ENCODE measurements at places on chromosomes 6 and 20.

DNA sequence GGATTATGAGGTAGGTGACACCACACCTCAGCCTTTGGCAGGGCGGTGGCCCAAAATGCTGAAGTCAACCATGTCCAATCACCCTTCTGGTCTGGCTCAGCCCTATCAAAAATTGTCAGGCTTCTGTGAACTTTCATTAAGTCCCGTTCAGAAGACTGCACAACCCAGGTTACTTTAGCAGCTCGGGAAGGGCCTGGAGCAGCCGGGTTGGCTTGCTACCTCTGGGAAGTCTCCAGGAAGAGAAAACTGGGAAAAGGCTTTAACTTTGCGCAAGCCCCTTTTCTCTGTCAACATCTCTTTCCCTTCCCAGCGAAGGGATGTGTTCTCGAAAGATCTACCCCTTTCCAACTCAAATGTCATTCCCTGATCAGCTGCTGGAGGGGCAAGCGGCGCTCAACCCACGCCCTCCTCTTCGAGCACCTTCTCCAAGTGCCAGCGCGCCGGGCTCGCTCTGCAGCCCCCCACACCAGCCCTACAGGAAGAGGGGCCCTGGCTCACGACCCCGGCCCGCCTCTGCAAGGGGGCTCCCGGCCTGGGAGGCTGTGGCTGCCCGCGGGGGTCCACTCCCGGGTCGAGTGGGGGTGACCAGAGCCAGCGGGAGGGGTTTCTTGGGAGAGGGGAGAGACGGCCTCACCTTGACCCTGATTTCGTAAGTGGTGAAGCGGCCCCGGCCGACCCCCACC, 573 bp downstream of the SNX3 start:
- peak; percentile 1 for DNase-seq

GRCh38 chr6:12051861-12052368, 39.8 kb downstream of the HIVEP1 start:
- no peak for DNase-seq

- no peak for DNase-seq
Observed at GRCh38 chr20:51189814-51190782, 167.2 kb upstream of the KCNG1 start.

GRCh38 chr6:1386038-1386709, 3.2 kb upstream of the FOXF2 start:
- DNase-seq, result no peak

DNA sequence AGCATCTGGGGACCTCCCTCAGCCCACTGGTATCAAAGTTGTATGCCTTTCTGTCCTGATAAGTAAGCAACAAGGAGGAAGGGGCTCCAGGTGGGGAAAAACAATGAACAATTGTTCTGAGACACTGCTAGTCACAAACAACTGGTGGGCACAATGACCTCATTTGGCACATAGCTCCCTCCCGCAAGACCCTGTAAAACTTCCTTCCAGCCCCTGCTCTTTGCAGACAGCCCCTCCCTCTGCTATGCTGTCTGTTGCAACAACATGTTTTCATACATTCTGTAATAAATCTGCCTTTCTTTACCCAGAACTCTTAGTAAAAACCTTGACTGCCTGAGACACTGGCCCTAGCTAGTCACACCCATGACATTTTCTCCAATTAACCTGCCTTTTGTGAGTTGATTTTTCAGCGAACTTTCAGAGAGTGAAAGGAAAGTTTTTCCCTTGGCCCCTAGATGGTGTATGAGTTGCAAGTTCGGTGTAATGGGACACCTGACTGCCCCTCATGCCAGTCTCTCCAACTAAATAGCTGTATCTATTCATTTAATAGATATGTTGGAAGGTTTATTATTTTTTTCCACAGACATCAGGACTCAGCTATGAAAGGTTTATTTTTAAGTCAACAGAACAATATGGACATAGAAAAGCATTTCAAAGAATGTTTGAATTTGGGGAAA, 142.3 kb upstream of the SLC22A16 start:
- no peak for DNase-seq

- DNase-seq, result no peak
Observed at GRCh38 chr20:58984691-58985090, 3.6 kb downstream of the NELFCD start.

GRCh38 chr6:113732384-113732966, 124.7 kb upstream of the MARCKS start:
- no peak for DNase-seq

GRCh38 chr20:33669224-33669623, 2.5 kb downstream of the ACTL10 start:
- DNase-seq, result no peak

DNA sequence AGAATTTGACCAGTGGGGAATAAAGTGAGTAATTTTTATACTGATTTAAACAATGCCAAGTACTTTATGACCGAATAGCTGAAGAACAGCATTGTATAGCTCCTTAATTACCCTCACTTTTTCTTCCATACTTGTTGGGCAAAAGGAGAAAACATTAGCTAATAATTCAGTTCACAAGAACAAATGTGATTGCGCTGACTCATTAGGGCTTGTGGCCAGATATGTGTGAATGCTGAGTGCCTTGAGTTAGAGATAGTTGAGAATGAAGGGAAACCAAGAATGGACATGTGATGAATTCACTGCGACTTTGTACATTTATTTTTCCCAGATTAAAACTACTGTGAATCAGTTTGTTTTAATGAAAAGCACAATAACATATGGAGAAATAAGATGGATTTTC, 669.4 kb downstream of the TFAP2A start:
- DNase-seq, result no peak

DNA sequence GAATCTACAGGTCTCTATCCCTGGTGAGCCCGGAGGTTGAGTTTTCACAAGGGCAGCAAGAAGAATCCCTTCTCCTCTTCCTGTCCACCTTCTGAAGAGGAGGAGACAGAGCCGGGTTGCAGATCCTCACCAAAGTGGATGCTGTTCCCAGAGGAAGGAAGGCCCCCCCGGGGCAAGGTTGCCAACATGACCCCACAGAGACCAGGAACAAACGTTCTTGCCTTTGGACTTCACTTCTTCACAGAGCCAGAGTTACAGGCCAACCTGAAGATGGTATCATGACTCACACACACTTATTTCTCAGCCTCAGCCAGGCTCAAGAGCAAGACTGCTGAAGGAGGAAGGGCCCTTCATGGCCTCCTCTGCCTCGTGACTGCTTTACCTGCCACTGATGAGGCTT, 384.3 kb downstream of the CD83 start:
- no peak for DNase-seq

GRCh38 chr6:133184798-133185372, 56.3 kb upstream of the EYA4 start:
- DNase-seq, result no peak

- no peak for DNase-seq
Observed at GRCh38 chr6:87483929-87484328, 11.2 kb downstream of the SLC35A1 start.

- no peak for DNase-seq
Observed at GRCh38 chr6:101640131-101640530, 246.6 kb downstream of the GRIK2 start.

DNA sequence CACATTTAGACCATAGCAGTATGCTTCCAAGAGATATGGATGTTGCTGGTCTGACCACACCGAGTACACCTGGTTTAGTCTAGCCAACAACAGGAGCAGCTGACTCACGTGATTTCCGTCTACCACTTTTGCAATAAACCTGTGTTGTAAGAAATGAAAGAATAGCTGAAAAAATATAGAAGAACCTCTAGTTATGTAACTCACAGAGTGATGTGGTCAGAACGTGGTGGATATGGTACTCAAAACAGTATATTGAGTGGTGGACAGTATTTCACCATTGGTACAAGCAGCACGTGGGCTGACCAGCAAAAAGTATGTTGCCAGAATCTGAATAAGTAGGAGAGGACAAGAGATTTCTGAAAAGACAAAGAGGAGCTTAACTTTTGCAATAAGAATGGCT, 226.9 kb downstream of the TBC1D7 start:
- no peak for DNase-seq

DNA sequence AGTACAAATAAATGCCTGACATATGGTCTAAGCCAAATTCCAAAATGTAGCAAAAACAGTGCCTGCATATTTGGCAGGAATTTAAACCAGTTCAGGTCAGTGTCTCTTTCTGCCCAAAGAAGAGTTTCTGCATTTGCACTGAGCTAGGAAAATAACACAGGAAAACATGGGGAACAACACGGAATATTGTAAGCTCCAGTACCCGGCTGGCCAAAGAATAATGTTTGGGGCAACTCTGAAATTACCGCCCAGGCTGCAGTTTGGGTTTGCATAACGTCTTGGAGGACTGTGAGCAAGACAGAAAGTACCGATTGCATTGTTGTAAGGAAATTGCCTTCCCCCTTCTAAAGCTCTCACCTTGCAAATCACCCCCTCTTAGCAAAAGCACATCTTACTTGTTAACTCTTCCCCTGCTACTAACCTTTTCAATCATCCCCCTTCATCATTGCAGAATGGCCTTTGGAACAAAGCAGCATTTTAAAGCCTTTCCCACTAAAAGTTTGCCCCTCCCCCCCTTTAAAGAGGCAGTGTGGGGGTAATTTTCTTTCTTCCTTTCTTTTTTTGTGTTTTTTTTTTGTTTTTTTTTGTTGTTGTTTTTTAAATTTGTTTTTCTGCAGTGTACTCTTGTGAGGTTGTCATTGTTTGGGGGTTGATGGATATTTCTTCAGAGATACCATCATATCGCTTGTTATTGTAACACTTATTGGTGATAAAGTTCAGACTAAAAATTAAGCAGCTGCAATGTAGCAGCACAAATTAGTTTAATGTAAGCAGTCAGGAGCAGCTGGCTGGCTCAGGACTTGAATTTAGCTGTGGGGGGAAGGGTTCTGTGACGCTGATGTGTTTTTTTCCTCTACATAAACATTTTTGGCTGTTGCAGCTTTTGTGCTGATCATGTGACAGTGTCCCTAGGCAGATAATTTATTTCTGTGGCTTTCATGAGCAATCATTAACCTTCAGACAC, 100.0 kb upstream of the CITED2 start:
- DNase-seq, result no peak

- DNase-seq, result no peak
Observed at GRCh38 chr6:49646130-49646824, 9.6 kb upstream of the RHAG start.

GRCh38 chr20:31674895-31675827, 37.4 kb downstream of the COX4I2 start:
- peak; percentile 27 for DNase-seq

DNA sequence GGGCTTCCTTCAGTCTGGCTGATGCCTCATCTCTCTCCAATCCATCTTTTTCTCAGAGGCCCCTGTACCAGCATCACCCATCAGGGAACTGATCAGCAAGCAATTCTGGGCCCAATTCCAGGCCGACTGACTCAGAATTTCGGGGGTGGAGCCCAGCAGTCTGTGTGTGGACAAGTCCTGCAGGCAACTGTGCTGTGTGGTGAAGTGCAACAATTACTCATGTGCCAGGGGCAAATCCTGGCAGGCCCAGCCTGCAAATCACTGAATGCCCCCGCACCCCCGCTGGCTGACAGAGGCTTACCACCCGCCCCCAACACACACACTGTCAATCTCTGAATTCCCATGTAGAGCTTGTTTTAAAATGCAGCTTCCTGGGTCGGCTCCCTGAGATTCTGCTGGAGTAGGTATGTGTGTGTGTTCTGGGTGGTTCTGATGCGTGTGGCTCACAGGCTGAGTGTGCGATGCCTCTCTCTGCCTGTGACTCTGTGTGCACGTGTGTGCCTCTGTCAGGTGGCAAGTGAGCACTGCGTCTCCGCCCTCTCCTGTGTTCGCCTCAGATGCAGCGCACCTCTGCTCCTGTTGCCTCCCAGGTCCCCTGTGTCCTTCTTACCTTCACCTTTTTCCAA, 45.4 kb downstream of the SSR1 start:
- no peak for DNase-seq

- no peak for DNase-seq
Observed at GRCh38 chr20:6664574-6664973, 102.9 kb upstream of the BMP2 start.

- DNase-seq, result peak; percentile 56
Observed at GRCh38 chr20:31566658-31567379, 38.3 kb upstream of the ID1 start.

DNA sequence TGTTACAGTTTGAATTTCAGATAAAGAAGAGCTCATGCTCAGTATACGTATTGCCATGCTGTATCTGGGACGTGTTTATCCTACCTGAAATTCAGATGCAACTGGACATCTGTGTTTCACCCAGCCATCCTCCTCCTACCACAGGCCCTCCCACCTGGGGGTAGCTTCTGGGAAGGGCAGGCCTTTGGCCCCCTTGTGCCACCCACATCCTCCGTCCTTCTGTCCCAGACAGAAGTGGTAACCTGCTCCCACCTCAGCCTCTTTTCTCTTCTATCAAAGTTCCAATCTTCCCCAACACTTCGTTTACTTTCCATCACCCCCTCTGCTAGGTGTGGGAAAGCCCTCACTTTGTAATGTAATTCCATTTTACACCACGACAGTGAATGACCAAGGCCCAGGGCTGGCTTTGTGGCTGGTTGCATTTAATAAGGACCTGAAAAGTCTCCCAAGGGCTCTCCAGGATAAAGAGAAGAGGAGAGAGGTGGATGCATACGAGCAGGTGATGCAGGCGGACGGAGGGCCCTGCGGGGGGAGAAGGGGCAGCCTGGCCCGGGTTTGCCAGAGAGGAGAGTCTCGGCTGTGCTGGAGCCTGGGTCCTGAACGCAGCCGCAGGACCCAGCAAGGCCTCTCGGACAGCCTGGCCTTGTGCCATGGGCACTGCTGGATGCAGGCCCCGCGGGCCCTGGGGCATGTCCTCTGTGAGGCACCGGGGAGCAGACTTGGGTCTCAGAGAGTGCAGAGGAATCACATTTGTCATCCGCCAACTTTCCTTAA, 98.4 kb downstream of the PSMB1 start:
- DNase-seq, result no peak

DNA sequence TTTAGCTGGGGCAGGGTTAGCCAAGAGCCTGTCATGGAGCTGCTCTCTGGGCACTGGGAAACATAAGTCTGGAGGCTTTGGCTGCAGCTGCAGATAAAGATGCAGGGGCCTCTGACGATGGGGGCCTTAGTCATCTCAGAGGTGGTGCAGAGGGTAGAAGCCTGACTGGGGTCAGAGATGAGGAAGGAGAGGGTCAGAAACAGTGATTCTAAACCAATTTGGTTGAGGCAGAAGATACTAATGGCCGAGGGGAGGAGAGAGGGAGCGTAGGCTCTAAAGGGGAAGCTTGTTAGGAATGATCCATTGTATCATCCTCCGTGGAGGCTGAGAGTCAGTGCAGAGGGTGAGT, 33.8 kb downstream of the PLEKHG1 start:
- no peak for DNase-seq

GRCh38 chr6:71347119-71347518, 58.5 kb downstream of the OGFRL1 start:
- no peak for DNase-seq

- no peak for DNase-seq
Observed at GRCh38 chr6:33688451-33689147, 22.9 kb downstream of the UQCC2 start.

GRCh38 chr20:45725134-45725533, 3.0 kb downstream of the SPINT4 start:
- no peak for DNase-seq

GRCh38 chr20:61310954-61311353, 58.9 kb downstream of the CDH4 start:
- no peak for DNase-seq

GRCh38 chr6:158073776-158074175, 92.1 kb downstream of the SYNJ2 start:
- no peak for DNase-seq

GRCh38 chr6:34866509-34866908, 21.3 kb downstream of the TAF11 start:
- no peak for DNase-seq

All from stimulated activated CD4-positive, alpha-beta T cell treated with anti-CD3 and anti-CD28 coated beads, Interleukin-4, amount 100 ng/mL, for 4 hours (primary cell).